ENCODE measurements at places on chromosomes 1 and 21. TPM values are rescaled to one million over a fixed set of nuclear protein-coding genes. Genes with fewer than 3 reads are reported as not detected.
A peak's percentile ranks its signal among the peaks of the same experiment; 100 is the strongest.

- DNase-seq, result no peak
Observed at GRCh38 chr1:184775329-184775728, 20.7 kb upstream of the EDEM3 start.

DNA sequence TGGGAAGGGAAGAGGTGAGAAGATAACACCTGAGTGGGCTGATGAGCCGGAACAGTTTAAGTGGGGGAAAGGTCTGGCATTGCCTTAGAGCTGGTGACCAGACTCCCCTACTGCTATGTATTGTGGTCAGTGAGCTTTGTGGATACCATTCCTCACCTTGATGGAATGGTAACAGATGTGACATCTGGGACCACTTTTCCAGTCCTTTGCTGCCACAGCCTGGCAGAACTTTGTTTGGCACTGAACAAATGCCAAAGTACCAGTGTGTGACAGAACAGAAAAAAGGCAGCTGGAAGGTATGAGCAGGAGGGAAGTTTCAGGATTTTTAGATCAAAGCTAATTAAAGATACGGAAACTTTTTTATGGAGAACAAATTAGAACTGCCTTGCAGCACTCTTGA, 6.2 kb downstream of the MED8 start:
- DNase-seq, result no peak

DNA sequence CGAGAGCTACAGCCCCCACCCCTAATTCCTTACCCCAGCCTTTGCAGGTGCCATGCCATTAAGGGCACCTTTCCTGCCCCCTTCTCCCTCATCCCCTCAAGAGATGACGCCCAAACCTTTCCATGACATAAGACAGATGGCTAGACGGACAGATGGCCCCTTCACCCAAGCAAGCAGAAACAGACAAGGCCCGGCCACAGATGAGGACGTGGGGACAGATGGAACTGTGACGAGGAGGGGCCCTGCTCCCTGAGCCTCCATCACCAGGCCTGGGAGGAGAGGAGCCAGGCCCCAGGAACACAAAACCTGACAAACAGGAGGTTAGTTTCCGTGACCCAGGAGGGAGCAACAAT, 24.7 kb upstream of the PEF1 start:
- no peak for DNase-seq

- DNase-seq, result no peak
Observed at GRCh38 chr1:164958982-164959768, 397.3 kb downstream of the LMX1A start.

- no peak for DNase-seq
Observed at GRCh38 chr21:28982637-28983036, 10.0 kb downstream of the LTN1 start.

DNA sequence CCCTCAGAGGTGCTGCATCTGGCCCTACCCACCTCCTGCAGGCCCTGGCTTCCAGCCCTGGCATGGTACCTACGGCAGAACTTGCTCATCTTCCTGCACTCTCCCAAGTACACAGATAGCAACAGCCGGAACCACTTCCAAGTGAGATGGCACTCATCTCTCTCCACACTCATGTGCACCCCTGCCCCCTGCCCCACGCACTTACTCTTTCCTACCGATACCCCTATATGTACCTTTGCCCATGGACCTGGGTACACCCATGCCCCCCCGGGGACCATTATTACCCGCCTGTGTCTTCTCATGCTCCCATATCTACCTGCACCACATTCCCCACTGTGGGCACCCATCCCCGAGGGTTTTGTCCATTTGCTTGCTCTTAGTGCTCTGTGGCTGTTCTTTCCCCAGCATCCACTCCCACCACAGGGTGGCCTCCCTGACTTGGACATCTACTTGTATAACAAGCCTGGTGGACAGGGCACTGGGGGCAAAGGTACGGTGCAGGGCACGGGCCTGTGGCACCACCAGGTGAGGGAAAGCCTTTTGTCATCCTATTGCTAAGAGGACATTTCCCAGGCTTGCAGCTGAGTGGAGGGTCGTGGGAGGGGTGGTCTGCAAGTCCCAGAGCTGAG, 14.7 kb downstream of the HYI start:
- DNase-seq, result no peak

GRCh38 chr1:36846357-36846756, 188.0 kb downstream of the GRIK3 start:
- no peak for DNase-seq

- no peak for DNase-seq
Observed at GRCh38 chr1:45026446-45026845, 14.4 kb downstream of the UROD start.

- peak; percentile 30 for DNase-seq
Observed at GRCh38 chr1:21818656-21819055, 6.6 kb downstream of the LDLRAD2 start.

GRCh38 chr1:108882837-108883236, 6.1 kb downstream of the GPSM2 start:
- DNase-seq, result no peak

DNA sequence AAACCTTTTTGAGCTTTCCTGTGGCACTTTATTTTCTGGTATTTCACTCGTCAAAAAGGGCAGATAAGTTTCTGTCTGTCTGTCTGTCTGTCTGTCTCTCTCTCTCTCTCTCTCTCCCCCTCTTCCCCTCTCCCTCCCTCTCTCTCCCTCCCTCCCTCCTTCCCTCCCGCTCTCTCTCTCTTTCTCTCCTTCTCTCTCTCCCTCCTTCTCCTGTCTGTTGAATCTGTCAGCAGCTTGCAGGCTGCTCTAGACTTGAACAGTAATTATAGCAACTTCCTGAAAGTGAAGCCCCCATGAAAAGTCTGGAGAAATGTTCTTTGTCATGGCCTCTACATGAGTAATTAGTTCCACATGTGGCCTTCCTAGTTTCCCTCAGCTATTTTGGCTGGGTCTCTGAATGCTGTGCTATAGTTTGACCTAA, 275.2 kb upstream of the C1orf105 start:
- no peak for DNase-seq

DNA sequence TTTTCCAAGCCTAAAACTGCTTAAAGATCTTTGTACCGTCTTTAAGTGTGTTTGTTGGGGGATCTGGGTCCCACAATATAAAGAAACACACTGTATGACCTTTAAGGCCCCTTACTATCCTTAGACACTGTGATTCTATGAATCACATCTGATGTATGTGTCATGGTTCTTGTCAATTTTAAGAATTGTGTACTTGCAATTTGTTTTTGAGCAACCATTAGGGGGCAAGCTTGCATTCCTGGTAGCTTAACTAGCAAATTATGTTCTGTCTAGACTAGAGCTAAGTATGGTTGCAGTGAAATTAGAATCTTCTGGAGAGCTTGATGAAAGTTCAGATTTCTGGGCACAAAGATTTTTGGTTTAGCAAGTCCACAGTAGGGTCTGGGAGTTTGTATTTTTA, 219.5 kb downstream of the TPR start:
- DNase-seq, result no peak

GRCh38 chr1:32023351-32023750, 9.7 kb downstream of the KHDRBS1 start:
- no peak for DNase-seq

GRCh38 chr1:41811051-41811795, 107.5 kb downstream of the HIVEP3 start:
- no peak for DNase-seq

DNA sequence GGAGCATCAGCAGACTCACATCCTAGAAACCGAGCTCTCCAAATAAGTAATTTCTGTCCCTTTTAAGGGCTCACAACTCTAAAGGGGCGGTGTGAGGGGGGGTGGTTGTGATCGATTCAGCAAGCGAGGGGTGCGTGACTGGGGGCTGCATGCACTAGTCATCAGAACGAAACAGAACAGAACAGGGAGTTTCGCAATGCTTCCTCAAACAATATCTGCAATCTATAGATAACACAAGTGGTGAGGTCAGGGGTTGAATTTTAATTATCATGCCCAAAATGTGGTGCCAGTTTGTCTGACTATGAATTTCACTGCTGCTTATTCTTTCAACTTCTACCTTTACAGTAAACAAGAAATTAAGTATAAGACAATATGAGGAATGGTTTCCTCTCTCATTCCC, 1003.0 kb upstream of the NCAM2 start:
- DNase-seq, result no peak

- no peak for DNase-seq
Observed at GRCh38 chr1:217134857-217135568, 411.8 kb upstream of the ESRRG start.

GRCh38 chr1:197391303-197392226, 123.5 kb downstream of the CRB1 start:
- no peak for DNase-seq

- DNase-seq, result no peak
Observed at GRCh38 chr1:12485231-12486058, 132.6 kb downstream of the DHRS3 start.

Gene RGSL1
- not detected for total RNA-seq

Gene LCE5A
- not detected for total RNA-seq

Gene UBE2J2
- total RNA-seq, result 59.4 TPM

Gene HMGCS2
- total RNA-seq, result not detected

Gene FCGR2B
- total RNA-seq, result not detected
